ENCODE measurements at places on chromosomes 7 and 10. TPM values are rescaled to one million over a fixed set of nuclear protein-coding genes. Genes with fewer than 3 reads are reported as not detected.

ZNF680 gene
- 62.5 TPM for total RNA-seq

FAM25G gene
- total RNA-seq, result not detected

NPFFR1 gene
- total RNA-seq, result 0.08 TPM

AKR1C4 gene
- total RNA-seq, result not detected

DNA sequence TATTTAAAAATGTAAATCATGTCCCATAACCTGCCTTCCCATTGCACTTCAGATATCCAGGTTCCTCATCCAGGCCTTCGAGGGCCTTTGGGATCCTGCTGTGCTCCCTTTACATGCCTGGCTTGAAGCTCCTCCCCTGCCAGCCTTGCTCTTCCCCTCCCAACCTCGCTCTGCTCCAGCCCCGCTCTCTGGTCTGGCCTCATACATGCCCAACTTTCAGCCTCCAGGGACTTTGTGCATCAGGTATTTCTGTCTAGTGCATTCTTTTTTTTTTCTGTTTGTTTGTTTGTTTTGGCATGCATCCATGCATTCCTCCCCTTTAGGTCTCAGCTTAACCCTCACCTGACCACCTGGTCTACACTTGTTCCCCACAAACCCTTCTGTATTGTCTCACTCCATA lies 160.3 kb downstream of the SNX10 start:
- H3K36me3 ChIP-seq, result no peaks in the 10 kb centered on the region
- peaks cover 22% of the 10 kb centered on the region for H3K4me1 ChIP-seq
- no peak overlapping the region for H3K27ac ChIP-seq
- no peak overlapping the region for H3K4me3 ChIP-seq
- no peaks in the 10 kb centered on the region for H3K27me3 ChIP-seq
- peak; percentile 72 for DNase-seq

DNA sequence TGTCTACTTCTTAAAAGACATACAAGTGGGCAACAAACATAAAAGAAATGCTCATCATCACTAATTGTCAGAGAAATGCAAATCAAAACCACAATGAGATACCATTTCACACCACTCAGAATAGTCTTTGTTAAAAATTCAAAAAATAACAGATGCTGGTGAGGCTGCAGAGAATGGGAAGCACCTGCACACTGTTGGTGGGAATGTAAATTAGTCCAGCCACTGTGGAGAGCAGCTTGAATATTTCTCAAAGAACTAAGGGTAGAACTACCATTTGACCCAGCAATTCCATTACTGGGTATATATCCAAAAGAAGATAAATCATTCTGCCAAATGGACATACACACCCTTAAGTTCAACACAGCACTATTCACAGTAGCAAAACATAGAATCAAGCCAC lies 61.8 kb upstream of the STEAP1 start:
- no peaks in the 10 kb centered on the region for H3K36me3 ChIP-seq
- no peak overlapping the region for H3K4me3 ChIP-seq
- H3K27ac ChIP-seq, result no peak overlapping the region
- H3K27me3 ChIP-seq, result no peaks in the 10 kb centered on the region
- no peaks in the 10 kb centered on the region for H3K4me1 ChIP-seq

DNA sequence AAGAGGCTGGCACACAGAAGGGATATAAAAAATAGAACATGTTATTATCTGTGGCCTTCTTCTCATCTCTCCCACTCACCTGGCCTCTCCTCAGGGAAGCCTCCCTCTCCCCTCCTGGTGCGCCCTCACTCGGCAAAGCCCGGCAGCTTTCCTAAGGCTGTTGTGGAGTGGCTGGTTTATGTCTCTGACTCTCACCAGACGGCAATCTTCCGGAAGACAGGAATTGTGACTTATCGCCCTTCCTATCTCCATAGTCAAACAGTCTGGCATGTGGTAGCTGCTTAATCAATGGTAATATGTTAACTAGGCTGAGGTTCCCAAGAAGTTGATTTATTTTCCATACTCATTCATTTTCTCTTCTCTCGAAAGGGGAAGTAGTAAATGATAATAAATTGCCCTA lies 78.7 kb downstream of the ATXN7L1 start:
- no peaks in the 10 kb centered on the region for H3K27me3 ChIP-seq
- DNase-seq, result peak; percentile 56
- H3K4me1 ChIP-seq, result peaks cover 38% of the 10 kb centered on the region

- H3K4me3 ChIP-seq, result no peak overlapping the region
- no peaks in the 10 kb centered on the region for H3K27me3 ChIP-seq
- H3K36me3 ChIP-seq, result no peaks in the 10 kb centered on the region
- DNase-seq, result no peak
Measured at GRCh38 chr7:41261080-41261479, 441.8 kb downstream of the INHBA start.

GRCh38 chr7:20647036-20647435 lies 31.6 kb downstream of the ABCB5 start:
- H3K27ac ChIP-seq, result no peak overlapping the region
- H3K4me3 ChIP-seq, result no peak overlapping the region
- peaks cover 15% of the 10 kb centered on the region for H3K4me1 ChIP-seq
- no peaks in the 10 kb centered on the region for H3K36me3 ChIP-seq
- no peak for DNase-seq

GRCh38 chr7:103593691-103594090 lies 147.7 kb upstream of the SLC26A5 start:
- H3K36me3 ChIP-seq, result no peaks in the 10 kb centered on the region
- H3K27ac ChIP-seq, result no peak overlapping the region
- no peak for DNase-seq
- H3K4me3 ChIP-seq, result no peak overlapping the region
- H3K27me3 ChIP-seq, result no peaks in the 10 kb centered on the region

- H3K4me3 ChIP-seq, result no peak overlapping the region
- DNase-seq, result no peak
- H3K36me3 ChIP-seq, result no peaks in the 10 kb centered on the region
- H3K4me1 ChIP-seq, result no peaks in the 10 kb centered on the region
- no peaks in the 10 kb centered on the region for H3K27me3 ChIP-seq
Measured at GRCh38 chr10:50439806-50440205, 183.9 kb downstream of the SGMS1 start.

DNA sequence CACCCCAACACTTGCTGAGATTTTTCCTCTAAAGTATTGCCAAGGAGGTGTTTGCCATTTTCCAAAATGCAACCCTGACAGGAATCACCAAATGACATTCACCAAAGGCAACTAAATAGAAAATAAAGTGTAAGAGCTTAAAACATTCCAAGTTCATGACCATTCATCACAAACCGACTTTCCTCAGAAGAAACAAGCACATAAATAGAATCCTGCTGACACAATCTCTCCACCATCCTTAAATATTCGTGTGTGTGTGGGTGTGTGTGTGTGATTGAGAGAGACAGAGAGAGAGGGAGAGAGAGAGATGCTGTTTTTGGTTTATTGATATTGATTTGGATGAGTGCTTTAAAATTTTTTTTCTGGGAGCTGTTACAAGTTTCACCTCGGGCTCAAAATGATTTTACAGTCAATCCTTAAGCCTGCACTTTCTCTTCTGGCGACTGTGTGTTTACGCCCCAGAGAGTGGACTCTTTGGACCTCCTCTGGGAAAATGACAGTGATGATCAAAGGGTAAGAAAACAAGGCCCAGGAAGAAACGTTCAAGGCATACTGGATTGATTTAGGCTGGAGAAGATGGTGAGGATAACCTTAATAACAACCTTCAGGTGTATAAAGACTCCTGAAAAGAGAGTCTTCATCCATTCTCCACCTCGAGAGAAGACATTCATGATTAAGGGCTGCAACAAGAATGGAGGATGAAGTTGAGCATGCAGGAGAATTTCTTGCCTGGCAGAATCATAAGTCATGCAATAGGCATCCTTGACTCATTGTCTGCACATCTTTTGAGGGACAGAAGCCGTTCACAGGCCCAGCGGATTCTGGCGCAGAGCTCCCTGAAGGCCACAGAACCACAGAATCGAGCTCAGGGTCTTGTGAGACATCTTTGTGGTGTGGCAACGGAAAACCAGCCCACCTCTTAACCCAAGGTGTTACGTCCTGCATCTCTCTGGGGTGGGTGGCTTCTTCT lies 104.4 kb upstream of the FGFR2 start:
- H3K27ac ChIP-seq, result no peak overlapping the region
- H3K4me3 ChIP-seq, result no peak overlapping the region
- no peak for DNase-seq
- H3K27me3 ChIP-seq, result no peaks in the 10 kb centered on the region
- H3K36me3 ChIP-seq, result no peaks in the 10 kb centered on the region

DNA sequence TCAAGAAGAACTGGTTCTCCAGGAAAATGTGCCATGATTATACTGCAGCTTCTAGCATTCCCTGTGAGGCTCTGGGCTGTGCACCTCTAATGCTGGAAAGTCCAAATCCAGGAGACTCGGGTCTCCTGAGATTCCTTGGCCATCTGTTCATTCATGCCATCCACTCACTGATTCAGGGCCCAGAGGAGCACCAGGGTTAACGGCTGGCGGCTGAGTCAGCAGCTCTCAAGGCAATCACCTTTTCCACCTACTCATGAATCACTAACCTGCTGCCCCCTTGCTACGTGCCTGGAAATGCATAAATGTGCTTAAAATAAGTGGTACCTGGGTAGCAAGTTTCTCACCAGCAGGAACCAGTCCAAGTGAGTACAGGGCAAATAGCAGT lies 132.7 kb downstream of the KCNMA1 start:
- no peaks in the 10 kb centered on the region for H3K36me3 ChIP-seq
- no peaks in the 10 kb centered on the region for H3K4me1 ChIP-seq
- H3K27ac ChIP-seq, result no peak overlapping the region
- H3K4me3 ChIP-seq, result no peak overlapping the region
- no peaks in the 10 kb centered on the region for H3K27me3 ChIP-seq

DNA sequence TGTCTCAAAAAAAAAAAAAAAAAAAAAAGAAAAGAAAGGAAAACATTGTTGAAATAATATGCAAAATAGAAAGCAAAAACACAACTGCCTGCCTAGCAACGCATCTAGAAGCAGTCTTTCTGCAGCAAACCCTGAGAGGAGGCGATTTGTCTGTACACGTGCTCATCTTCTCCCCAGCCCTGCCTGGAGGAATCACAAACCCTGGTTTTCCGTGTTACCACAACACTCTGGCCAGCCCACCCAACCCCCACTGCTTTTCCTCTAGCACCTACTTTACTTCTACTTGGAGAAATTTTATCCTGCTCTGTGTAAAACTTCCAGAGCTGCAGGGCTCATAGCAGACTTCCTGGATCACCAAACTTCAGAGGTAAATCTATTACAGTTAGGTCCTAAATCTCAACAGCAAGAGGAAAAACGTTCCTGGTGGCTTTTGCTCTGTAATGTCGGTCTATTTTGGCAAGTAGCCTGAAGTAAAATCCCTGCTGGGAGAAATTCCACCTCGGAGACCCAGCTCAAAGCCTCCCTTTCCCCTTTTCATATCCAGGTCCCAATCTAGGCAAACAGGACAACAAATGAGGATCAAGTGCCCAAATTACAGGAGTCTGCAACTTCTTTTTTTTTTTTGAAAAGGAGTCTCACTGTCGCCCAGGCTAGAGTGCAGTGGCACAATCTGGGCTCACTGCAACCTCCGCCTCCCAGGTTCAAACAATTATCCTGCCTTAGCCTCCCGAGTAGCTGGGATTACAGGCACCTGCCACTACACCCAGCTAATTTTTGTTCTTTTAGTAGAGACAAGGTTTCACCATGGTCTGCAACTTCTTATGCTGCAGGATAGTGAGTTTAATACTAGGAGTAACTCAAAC lies 91.6 kb downstream of the DNMBP start:
- DNase-seq, result peak; percentile 95
- H3K27me3 ChIP-seq, result no peaks in the 10 kb centered on the region
- H3K36me3 ChIP-seq, result no peaks in the 10 kb centered on the region
- peak overlapping the region; percentile 54 for H3K4me3 ChIP-seq
- peaks cover 21% of the 10 kb centered on the region for H3K4me1 ChIP-seq

DNA sequence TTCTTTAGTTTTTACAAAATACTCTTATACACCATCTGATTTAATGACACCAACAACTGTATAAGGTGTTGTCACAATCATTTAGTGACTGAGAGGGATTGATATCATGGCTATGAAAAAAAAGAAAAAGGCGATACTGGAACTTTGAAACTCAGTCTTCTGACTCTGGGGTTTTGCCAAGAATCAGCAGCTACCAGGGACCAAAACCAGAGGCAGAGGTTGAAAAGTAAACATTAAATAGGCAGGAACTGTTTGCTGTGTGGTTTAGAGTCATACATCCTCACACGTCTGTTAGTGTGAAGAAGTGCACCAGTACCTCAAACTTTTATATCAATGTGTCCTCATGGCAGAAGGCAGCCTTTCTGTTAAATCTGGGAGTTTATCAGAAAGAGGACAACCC lies 19.9 kb upstream of the GGCT start:
- H3K4me3 ChIP-seq, result no peak overlapping the region
- no peaks in the 10 kb centered on the region for H3K27me3 ChIP-seq
- DNase-seq, result no peak
- no peaks in the 10 kb centered on the region for H3K36me3 ChIP-seq
- H3K27ac ChIP-seq, result no peak overlapping the region
- peaks cover 9% of the 10 kb centered on the region for H3K4me1 ChIP-seq

DNA sequence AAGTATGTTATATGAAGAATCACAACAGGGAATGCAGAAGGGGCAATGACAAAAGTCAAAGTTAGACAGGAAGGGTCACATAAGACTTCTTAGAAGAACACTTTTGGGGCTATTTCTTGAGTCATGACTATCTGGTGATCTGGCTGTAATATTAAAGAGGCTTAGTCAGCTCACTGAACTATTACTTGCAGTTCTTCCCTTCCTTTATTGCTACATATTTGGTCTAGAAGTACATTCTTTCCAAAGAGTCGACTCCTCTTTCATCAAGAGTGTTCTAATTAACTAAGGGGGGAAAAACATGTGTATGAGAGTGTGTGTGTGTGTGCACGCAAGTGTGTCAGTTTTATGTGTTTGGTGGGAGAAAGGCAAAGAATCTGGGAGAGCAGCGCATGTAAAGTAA lies 247.3 kb upstream of the LRRTM3 start:
- no peak overlapping the region for H3K27ac ChIP-seq
- no peaks in the 10 kb centered on the region for H3K36me3 ChIP-seq
- H3K4me1 ChIP-seq, result no peaks in the 10 kb centered on the region
- no peak overlapping the region for H3K4me3 ChIP-seq
- no peaks in the 10 kb centered on the region for H3K27me3 ChIP-seq

DNA sequence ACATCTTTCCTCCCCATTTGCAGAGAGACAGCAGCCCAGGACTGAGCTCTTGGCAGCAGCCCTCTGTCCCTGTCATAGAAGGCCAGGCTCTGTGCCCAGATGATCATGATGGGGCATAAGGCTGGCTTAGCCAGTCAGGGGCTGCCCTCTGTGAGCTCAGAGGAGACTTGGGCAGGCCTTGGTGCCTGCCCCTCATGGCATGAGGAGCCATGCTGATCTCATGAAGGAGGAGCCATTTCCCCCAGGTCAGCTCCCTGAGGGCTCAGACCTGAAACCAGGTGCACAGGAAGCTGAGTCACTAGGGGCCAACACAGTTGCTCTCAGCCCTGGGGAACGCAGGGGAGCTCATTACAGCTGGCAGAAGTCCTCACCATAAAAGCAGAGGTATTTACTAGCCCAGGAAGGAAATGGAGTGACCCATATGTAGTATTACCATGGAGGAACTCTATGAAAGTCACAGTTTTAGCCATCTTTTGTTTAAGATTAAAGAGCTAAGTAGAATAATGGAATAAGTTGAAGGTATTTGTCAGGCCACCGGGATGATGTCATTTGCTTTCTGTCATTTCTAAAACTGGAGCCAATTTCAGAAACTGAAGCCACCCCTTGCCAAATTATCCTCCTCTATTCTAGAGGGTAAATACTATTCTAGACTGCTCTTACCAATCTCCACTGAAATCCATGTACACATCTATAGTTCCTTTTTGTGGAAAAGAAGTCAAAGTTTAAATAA lies 362.4 kb upstream of the ZNF32 start:
- H3K27ac ChIP-seq, result no peak overlapping the region
- H3K4me1 ChIP-seq, result no peaks in the 10 kb centered on the region
- no peaks in the 10 kb centered on the region for H3K36me3 ChIP-seq
- no peak overlapping the region for H3K4me3 ChIP-seq
